Heart right ventricle (tissue), 16 donors: ENCODE measurements at places on chromosomes 4 and X. TPM values are rescaled to one million over a fixed set of nuclear protein-coding genes. Genes with fewer than 3 reads are reported as not detected.

Gene DAPP1
- 0.79 TPM for total RNA-seq

Gene DOK7
- total RNA-seq = 60.0 TPM

Gene POU4F2
- not detected for total RNA-seq

Gene SSX3
- not detected for total RNA-seq

Gene APLN
- total RNA-seq = 44.7 TPM

DNA sequence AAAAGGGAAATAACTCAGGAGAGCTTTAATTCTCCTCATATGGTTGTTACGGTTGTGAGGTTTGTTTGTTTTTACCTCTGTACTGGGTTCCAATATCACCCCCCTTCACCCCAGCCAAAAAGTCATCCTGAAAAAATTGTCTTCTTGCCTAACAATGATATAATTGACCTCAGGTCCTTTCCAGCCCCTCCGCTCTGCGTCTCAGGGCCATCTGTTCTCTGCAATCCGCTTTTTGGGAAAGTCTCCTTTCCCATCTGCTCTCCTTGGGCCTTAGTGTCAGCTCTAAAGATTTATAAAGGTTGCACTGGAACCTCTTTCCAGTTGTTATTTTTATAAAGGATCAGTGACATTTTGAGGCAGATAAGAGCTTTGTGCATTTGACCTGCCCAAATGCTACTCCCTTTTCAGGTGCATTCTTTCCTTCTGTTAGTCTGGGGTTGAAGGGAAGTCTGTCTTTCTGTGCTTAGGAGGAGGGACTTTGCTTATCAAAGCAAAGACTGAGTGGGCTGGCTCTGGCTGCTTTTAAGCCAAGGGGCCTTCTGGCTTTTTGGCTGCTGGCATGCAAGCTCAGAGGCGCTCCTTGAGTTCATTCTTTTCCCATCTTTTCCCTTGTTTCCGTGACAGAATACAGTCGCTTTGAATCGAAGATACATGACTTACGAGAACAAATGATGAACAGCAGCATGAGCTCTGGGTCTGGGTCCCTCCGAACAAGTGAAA, 34.1 kb downstream of the DLG3 start:
- no peak for DNase-seq

DNA sequence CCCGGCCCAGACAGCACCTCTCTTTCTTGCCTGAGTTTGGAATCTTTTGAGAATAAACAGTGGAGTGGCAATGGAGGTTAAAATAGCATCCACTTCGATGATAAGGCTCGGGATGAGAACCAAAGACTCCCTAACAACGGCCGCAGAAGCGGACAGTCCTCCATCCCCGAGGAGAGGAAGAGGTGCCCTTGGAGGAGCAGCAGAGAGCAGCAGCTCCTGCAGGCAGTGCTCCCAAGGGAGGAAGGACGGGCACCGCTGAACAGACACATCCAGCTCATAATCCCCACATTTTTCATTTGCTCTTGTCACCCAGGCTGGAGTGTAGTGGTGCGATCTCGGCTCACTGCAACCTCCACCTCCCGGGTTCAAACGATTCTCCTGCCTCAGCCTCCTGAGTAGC, 61.3 kb downstream of the DCTD start:
- no peak for DNase-seq

GRCh38 chrX:54798137-54798536, at the start of gene ITIH6:
Gene ITIH6 (minus strand): TSS chrX:54798255. CDS start chrX:54798210, 45 bp downstream.
- no peak for DNase-seq

DNA sequence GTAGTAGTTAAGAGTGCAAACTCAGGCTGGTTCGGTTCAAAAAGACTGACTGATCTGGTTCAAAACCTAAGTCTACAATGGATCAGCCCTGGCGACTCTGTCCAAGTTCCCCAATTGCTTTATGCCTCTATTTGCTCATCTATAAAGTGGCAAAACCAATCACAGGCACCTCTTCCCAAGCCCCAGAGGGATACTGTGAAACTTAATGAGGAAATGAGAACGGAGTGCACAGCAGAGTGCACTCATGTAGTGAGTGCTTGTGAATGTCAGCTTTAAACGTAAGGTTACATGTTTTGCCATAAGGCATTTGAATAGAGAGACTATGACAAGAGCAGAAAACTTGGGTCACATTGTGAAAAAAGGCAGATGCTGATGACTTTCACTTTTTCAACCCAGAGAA, 199.7 kb upstream of the KLF3 start:
- DNase-seq = no peak
